ENCODE measurements at places on chromosomes 2 and 18. TPM values are rescaled to one million over a fixed set of nuclear protein-coding genes. Genes with fewer than 3 reads are reported as not detected.

GRCh38 chr2:240362216-240362755 is 73.2 kb upstream of the GPC1 start:
- DNase-seq, result no peak

Gene OSR1
- not detected for total RNA-seq

GRCh38 chr18:74526488-74526887 is 7.8 kb upstream of the CNDP1 start:
- no peak for DNase-seq

Gene NT5DC4
- total RNA-seq, result not detected

Gene DNAJC5G
- total RNA-seq, result not detected

DNA sequence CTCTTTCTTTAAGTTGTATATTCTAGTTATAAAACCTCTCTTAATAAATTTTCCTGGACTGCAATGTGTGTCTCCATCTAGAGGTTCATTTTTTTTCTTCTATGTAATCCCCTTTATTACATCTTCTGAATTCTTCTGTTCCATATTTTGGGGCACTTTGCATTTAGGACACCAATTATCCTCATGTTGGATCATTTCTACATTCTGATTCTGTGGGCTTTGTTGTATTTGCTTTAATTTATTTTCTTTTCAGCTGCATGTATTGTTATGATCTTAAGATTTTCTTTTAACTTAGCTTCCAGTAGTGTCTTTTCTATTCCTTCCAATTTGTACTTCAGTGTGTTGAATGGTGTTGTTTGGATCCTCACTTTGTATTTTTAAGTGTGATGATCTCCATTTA is 5.2 kb upstream of the SKA1 start:
- no peak for DNase-seq

Gene SERPINB3
- not detected for total RNA-seq

DNA sequence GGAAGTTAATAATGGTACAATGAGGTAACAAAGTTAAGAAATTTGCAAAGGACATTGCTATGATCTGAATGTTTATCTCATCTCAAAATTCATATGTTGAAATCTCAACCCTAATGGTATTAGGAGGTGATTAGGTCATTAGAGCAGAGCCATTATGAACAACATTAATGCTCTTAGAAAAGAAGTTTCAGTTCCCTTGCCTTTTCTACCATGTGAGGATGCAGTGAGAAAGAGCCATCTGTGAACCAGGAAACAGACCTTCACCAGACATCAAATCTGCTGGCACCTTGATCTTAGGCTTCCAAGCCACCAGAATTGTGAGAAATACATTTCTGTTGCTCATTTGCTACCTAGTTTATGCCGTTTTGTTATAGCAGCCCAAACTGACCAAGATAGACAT is 757.6 kb downstream of the NR4A2 start:
- DNase-seq, result no peak

GRCh38 chr2:5544205-5544786 is 147.9 kb upstream of the SOX11 start:
- no peak for DNase-seq

GRCh38 chr18:73264562-73264921 is 396.8 kb upstream of the NETO1 start:
- no peak for DNase-seq

- DNase-seq, result peak; percentile 62
These were observed 3.6 kb upstream of the CAPG start for GRCh38 chr2:85413592-85414420.

GRCh38 chr18:42707080-42707479 is 408.4 kb downstream of the RIT2 start:
- DNase-seq, result no peak

- no peak for DNase-seq
These were observed 132.2 kb downstream of the DOCK10 start for GRCh38 chr2:224909885-224910573.

GRCh38 chr2:60445684-60446179 is 107.7 kb downstream of the BCL11A start:
- DNase-seq, result no peak

Data from activated naive CD4-positive, alpha-beta T cell treated with anti-CD3 and anti-CD28 coated beads, Interleukin-2, amount 50 U/mL, for 72 hours (primary cell).